ENCODE measurements at places on chromosomes 11 and 22.

GRCh38 chr11:111531687-111532364 is 8.7 kb upstream of the LAYN start:
- no peak overlapping the region for H3K4me3 ChIP-seq
- H3K27me3 ChIP-seq, result no peaks in the 10 kb centered on the region
- no peak for DNase-seq
- H3K36me3 ChIP-seq, result no peaks in the 10 kb centered on the region

- no peak overlapping the region for H3K27ac ChIP-seq
- no peaks in the 10 kb centered on the region for H3K27me3 ChIP-seq
- H3K36me3 ChIP-seq, result no peaks in the 10 kb centered on the region
- no peak for DNase-seq
- H3K4me1 ChIP-seq, result no peaks in the 10 kb centered on the region
- H3K4me3 ChIP-seq, result no peak overlapping the region
These were observed 30.5 kb downstream of the TMPRSS5 start for GRCh38 chr11:113675565-113675964.

- H3K27ac ChIP-seq, result no peak overlapping the region
- peaks cover 19% of the 10 kb centered on the region for H3K4me1 ChIP-seq
- DNase-seq, result no peak
- H3K36me3 ChIP-seq, result peaks cover 48% of the 10 kb centered on the region
These were observed 28.1 kb downstream of the CAPN1 start for GRCh38 chr11:65209711-65210360.

DNA sequence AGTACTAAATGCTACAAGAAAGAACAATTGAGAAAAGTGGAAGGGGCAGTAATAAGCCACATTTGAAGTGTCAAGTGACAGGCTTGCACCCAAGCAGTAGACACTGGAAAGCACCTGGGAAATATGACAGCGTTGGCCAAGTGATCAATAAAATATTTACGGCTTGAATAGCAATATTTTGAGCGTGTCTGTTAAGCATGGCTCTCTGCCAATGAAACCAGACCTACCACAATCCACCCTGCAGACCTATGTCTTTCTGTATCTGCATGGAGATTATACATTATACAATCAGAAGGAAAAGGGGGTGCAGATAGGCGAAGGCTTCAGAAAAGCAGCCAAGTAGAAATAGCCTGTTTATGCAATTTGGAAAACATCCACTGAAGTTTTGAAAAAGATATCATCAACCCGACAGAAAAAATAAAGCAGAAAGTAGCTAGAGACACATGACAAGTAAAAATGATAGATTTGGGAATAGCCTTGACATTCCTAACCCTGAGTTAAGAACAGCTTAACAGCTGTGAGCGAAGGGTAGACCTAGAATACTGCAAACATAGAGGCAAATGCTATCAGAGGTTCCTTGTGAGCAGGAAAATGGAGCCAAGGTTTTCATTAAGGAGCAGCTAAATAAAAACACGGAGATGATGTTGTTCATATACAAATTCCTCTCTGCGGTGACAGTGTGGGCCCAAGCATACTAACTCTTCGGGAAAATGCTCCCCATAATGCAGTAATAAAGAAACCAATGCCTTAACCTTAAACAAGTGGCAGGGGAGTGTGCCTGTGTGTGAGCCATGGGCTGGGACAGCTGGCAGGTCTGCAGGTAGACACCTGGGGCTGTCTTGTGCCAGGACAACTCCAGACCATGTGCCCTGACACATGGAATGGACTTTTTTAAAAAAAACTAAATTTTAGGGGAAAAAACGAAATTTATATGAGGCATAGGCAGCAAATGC is 71.3 kb downstream of the ETS1 start:
- H3K36me3 ChIP-seq, result no peaks in the 10 kb centered on the region
- H3K27ac ChIP-seq, result no peak overlapping the region
- H3K4me3 ChIP-seq, result no peak overlapping the region
- H3K27me3 ChIP-seq, result 0 out of 2 replicates have a peak, but pooled peaks cover 1% of the 10 kb centered on the region
- peaks cover 2% of the 10 kb centered on the region for H3K4me1 ChIP-seq
